Osteocyte (in vitro differentiated cells): ENCODE measurements at places on chromosomes 1 and 21. TPM values are rescaled to one million over a fixed set of nuclear protein-coding genes. Genes with fewer than 3 reads are reported as not detected.

DNA sequence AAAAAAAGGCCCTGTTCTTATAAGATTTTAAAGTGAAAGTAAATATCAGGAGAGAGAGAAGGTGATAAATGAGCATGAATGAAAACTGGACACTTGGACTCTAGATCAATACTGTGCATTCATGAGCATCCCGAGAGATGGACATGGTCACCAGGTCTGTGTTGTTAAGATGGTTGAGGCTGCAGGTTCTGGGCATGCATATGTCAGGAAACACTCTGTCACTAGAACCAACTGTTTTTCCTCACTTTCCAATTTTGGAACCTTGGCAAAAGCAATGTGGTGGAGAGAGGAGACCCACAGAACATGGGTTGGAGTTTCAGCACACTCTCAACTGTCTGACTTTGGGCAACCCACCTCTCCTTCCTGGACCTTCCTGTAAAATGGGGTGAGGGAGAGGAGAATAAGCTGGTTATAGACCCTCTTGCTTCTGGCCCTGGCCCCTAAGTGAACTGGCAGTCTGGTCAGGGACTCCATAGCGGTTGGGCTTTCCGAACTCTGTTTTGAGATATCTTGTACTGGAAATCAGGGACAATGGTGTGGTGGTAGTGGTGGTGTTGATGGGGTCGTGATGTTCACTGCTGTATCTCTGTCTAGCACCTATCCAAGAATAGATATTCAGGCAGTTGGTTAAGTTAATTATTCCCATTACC is 4.2 kb downstream of the MAN1C1 start:
- DNase-seq, result peak; percentile 60

DNA sequence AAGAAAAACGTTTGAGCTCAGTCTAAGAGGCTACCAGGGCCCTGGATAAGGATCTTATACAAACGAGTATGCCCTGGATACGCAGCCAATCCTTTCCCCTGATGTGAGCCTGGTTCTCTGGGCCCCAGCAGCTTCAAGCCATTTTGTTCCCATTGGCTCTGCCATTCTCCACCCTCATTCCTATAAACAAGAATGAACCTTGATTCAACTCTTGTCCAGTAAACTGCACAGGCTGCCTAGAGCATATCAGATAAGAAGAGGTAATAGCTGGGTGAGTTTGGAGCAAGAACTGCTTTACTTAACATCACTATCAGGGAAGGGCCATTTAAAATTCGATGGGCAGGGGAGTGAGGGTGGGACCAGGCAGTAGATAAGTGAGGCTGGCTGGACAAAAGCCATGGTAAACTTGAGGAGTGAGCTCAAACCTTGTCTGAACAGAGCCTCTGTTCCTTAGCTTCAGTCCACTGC is 11.3 kb downstream of the BTG2 start:
- DNase-seq, result no peak

CHI3L1 gene
- not detected in 2 replicates for total RNA-seq

IFNAR1 gene
- 42.7 and 42.8 TPM in 2 replicates for total RNA-seq

DNA sequence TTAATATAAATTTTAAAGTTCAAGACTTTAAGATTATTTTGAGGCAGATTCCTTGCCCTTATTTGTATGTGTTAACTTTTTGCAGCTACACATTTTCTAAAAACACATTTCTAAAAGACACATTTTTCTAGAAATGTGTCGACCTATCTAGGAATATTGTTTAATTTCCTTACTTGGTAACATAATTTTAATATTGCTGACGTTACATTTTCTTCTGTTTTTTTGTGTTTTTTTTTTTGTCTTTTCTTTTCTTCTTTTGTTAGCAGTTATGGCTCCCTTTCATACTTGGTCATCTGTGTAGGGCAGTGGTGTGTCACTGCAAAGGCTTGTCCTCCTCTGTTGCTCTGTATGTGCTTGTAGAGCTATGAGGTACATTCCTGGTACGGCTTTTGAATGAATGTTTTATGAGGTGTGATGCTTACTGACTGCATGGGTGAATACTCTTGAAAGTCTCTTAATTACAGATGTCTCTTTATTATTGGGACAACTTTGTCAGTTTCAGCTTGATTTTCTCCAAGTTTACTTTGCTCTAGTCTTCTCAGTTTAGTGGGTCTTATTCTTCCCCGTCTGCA is 30.1 kb downstream of the LRRC8D start:
- no peak for DNase-seq

DNA sequence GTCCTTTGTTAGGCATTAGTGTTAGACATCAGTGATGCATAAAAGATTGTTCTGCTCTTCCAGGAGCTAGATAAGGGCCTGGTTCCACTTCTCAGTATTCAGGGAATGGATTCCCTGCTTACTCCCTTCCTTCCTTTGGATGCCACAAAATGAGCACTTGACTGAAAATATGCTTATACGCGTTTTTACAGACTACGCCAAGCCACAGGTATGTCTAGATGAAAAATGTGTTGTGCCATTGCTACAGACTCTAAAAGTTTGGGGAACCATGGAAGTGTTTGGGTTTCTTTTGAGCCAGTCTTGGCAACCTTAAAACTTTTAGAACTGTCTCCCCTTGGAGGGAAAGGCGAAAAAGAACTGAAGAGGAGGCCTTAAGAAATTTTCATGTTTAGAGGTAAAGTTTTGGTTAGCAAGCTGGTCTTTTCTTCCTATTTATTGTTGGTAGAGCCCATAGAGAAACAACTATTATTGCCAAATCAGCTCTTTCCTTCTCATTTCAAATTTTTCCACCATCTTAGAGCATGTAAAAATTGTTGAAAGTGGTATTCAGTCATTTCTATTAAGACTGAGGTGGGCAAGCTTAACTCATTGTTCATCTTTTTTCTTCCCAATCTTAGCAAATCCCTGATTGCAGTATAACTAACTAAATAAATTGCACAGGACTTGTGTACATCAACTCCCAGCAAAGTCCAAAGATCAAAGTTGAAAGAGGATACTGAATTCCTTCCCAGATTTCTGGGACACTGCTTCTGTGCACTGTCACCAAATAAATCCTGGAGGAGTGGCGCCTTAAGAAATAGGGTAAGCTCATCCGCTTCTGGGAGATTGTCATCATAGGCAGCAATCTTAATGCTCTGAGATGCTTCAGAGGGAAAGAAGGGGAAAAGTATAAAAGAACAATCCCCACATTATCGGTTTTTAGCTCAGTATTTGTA is 18.9 kb downstream of the FGGY start:
- no peak for DNase-seq

DNA sequence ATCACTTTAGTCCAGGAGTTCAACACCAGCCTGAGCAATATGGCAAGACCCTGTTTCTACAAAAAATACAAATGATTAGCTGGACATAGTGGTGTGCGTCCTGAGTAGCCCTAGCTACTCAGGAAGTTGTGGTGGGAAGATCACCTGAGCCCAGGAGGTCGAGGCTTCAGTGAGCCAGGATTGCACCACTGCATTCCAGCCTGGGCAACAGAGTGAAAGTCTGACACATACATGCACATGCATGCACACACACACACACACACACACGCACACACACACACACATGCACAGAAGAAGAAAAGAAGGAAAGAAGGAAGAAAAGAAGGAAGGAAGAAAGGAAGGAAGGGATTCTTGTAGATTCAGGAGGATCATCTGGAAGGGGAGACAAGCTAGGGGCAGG is 104.4 kb upstream of the USP25 start:
- no peak for DNase-seq

DNA sequence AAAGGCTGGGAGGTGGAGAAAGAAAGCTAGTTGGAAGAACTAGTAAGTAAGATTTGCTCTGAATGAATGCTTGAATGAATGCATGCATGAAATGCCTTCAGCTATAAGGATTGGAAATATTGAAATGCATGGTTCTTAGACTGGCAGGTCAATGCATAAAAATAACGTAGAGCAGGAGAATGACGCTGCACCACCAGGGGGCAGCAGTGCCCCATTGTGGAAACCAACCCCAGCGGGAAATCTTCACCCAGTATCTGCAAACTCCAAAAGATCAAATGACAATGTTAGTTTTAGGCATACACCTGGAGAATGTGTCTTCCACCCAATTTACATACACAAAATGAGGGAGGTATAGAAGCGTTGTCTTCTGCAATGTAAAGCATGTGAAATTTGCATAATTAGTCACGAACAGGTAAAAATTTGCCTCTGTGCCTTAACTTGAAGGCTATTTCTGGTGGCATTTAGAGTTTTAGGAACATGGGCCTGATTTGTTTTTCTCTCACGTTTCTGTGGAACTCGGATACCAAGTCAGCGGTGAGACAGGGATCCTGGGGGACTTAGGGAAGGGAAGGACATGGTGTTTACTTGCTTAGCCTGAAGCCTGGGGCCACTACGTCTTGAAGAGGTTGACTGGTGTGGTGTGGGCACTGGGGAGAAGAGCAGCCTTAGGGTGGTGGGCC is 78.6 kb downstream of the HHAT start:
- DNase-seq, result peak; percentile 89

- DNase-seq, result no peak
Measured at GRCh38 chr1:91075233-91076135, 53.6 kb upstream of the ZNF644 start.

DNA sequence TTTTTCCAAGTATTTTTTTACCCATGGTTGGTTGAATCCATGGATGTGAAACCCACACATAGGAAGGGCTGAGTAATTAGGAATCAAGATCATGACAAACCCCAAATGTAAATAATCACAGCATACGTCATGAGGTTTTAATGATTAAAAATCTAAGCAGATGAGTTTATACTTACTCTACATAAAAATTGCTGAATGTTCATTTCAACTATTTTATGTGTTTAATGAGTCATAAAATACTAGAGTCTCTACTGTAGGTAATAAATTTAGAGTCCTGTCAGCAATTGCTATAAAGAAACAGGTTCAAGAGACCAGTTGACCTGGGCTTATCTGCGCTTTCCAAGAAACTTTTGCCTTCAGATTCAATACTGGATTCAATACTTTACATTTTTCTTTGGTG is 18.2 kb downstream of the CTH start:
- no peak for DNase-seq

SLC1A7 gene
- not detected in 2 replicates for total RNA-seq

DNA sequence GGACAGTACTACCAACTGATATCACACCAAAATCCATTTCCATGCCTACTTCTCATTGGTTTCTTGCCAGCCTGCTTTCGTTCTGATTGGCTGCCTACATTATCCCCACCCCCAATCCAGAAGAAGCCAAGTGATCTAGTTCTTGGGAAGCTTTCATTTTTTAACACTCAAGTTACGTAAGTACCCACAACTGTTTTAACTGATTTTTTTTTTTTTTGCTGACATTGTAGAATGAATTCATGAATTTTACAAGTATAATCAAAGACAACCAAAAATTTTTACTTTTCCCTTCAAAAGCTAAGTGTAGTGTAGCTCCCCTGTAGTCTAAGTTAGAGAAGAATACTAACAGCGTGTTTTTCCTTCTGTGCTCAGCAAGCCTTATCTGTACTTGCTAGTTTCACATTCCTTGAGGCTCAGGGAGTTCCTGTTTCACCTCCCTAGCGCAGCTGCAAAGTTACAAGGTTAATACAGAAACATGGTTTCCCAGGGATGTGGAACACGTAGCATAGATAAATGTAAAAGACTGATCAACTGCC is at the start of gene SLC9C2:
Gene SLC9C2, minus strand, starts transcription at position 17 of the 536 bp plus-strand sequence. CDS start 1,296 bp downstream, outside the sequence.
- no peak for DNase-seq

DNA sequence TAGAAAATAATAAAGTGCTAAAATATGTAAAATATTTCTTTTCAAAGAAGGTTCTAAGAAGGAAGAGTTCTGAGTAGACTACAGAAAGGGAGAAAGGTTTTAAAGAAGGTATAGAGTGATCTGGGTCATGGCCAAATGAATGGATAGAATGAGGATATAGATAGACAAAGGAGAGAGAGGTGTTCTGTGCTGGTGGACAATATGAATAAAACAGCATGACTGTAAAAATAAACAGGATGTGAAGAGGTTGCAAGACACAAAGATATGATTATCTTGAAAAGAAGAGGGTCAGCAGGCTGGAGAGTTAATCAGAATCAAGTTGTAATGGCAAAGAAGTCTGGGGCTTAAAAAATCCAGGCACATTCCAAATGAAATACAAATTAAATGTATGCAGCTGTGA is 86.7 kb upstream of the GNG4 start:
- DNase-seq, result no peak

GRCh38 chr1:209850342-209850979 is 22.7 kb downstream of the UTP25 start:
- DNase-seq, result no peak

GRCh38 chr1:26848941-26849774 is 13.8 kb upstream of the SFN start:
- no peak for DNase-seq

JTB gene
- 138 and 143 TPM in 2 replicates for total RNA-seq

DNA sequence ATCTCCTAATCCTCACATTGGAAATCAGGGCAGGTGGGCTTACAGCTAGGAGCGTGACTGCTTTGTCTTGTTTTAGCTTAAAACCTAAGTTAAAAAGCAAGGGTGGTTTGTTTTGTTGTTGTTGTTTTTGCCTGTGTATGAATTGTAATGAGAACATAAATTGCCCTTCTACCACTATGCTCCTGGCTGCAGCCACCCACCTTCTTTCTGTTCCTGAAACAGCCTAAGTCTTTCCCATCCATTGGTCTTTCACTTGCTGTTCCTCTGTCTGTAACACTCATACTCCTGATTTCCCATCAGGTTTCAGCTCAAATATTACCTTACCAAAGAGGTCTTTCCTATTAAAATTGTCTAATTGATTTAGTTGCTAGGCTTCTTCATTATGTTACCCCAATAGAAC is 604 bp upstream of the TMEM79 start:
- DNase-seq, result no peak

NR5A2 gene
- total RNA-seq, result not detected in 2 replicates

BACE2 gene
- 49.5 and 55.4 TPM in 2 replicates for total RNA-seq

CTPS1 gene
- total RNA-seq, result 25.6 and 27.7 TPM in 2 replicates

HEYL gene
- total RNA-seq, result 1.3 and 1.4 TPM in 2 replicates

- no peak for DNase-seq
Measured at GRCh38 chr1:43935711-43936427, 2.3 kb downstream of the ARTN start.
